Lung microvascular endothelial cell (primary cell): ENCODE measurements at places on chromosomes 6 and 20. TPM values are rescaled to one million over a fixed set of nuclear protein-coding genes. Genes with fewer than 3 reads are reported as not detected.

The GMPR gene
- total RNA-seq: 5.2 and 15.9 TPM in 2 replicates

The PRSS16 gene
- 0.22 TPM in 1 of 2 replicates, not detected in the other for total RNA-seq

The NANP gene
- total RNA-seq: 5.0 and 9.1 TPM in 2 replicates

The ISM1 gene
- under 0.01 TPM in 1 of 2 replicates, not detected in the other for total RNA-seq

DNA sequence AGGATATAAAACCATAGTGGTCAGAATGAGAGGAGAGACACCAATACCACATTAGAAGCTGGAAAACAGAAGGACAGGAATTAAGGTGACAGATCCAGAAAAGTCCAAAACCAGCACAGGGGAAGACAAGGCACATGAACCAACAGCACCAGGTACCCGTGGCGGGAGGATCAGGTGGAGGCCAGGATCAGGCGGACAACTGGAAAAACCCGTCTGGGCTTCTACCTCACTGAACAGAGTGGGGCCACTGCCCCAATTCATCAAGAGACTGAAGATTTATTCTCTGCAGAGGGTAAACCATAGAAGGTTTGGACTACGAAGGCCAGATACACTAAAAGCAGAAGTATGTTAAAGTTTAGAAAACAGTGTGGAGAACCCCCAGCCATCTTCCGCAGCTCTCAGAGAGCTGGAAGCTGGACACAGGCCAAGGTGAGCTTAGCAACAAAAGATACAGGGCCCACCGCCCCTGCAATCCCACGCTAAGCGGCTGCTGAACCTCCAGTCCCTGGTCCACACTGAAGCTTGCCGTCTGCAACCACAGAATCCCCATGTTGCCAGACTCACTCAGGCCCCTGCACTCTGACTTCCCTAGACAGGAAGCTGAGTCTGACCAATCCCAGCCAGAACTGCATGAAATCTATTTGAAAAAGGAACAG, 29.9 kb downstream of the ABHD12 start:
- peak; percentile 64 for DNase-seq
